ENCODE measurements at places on chromosomes 13 and 19.

DNA sequence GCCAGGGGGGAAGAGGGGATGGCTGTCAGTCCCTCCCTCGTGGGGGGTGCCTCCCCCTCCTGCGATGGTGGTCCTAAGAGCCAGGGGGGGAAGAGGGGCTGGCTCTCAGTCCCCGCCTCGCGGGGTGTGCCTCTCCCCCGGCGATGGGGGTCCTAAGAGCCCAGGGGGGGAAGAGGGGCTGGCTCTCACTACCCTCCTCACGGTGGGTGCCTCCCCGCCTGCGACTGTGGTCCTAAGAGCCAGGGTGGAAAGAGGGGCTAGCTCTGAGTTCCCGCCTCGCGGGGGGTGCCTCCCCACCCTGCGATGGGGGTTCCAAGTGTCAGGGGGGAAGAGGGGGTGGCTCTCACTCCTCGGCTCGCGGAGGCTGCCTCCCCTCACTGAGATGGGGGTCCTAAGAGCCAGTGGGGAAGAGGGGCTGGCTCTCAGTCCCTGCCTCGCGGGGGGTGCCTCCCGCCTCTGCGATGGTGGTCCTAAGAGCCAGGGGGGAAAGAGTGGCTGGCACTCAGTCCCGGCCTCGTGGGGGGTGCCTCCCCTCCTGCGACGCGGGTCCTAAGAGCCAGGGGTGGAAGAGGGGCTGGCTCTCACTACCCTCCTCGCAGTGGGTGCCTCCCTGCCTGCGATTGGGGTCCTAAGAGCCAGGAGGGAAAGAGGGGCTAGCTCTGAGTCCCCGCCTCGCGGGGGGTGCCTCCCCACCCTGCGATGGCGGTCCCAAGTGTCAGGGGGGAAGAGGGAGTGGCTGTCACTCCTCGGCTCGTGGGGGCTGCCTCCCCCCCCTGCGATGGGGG, 2325.6 kb upstream of the PCDH20 start:
- H3K36me3 ChIP-seq, result no peaks in the 10 kb centered on the region
- no peak overlapping the region for H3K4me3 ChIP-seq
- no peak overlapping the region for H3K27ac ChIP-seq
- no peaks in the 10 kb centered on the region for H3K27me3 ChIP-seq
- DNase-seq, result no peak

- H3K36me3 ChIP-seq, result no peaks in the 10 kb centered on the region
- no peak for DNase-seq
- H3K27me3 ChIP-seq, result no peaks in the 10 kb centered on the region
- no peak overlapping the region for H3K27ac ChIP-seq
Observed at GRCh38 chr13:43005460-43006236, 13.6 kb upstream of the EPSTI1 start.

DNA sequence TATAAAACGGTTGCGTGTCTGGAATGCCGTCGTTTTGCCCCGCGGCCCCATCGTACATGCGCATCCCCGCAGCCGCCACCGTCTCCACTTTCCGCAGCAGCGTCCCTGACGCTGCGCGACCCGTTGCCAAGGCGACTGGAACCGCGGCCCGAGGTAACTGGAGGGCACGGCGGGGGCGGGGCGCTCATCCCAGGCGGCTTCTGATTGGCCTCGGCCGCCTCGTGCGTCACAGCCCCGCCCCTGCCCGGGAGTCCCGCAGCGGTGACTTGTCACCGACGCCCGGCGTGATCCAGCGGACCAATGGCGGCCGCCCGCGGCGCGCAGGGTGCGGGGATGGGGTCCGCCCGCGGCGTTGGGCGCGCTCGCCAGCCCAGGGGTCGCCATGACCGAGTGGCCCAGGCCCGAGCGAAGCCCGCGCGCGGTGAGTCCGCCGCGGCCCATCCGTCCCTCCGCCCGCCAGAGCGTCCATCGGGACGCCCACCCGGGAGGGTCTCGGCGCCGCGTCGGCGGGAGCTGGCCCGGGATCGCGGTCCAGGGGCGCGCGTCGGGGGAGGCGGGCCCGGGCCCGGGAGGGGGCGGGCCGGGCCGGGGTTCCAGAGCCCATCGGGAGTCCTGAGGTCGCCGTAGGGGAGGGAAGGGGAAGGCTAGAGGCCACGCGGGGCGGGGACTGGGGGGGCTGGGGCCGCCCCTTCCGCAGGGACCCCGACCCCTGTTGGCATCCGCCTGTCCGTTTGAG, at the start of gene ZSCAN1:
Gene ZSCAN1, plus strand, starts transcription at position 285 of the 736 bp plus-strand sequence. CDS start 3,812 bp downstream, outside the sequence.
- peak within 1 kb of the TSS; percentile 60 for H3K4me3 ChIP-seq
- DNase-seq, result no peak
- no peaks in the 10 kb centered on the region for H3K27me3 ChIP-seq

DNA sequence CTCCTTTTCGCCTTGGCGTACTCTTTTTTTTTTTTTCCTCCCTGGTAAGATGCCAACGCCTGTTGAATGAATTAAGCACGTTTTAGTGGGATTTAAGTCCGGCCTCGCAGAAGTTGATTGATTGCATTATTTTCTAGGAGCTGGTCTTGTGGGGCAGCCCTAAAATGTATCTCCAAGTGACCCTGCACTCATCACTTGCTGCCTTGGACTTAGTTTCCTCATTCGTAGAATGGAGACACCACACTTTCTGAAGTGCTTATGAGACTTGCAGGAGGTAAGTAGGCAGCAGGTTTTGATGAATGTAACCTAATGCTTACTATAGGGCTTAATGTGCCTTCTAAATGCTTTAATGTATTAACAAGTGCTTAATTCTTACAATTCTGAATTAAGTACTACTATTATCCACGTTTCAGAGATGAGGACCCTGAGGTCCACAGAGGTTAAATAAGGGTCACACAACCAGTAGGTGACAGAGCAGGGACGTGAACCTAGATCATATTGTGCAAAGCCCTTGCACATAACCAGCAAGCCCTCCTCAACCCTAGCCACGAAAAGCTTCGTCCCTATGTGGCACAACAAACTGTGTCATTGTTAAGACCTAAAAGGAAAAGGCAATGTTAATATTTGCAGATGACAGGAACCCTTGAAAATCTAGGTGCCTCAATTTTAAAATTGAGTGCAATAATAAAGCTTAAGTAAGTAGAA, 514 bp upstream of the ARGLU1 start:
- H3K4me1 ChIP-seq, result peaks cover 10% of the 10 kb centered on the region
- H3K36me3 ChIP-seq, result no peaks in the 10 kb centered on the region
- no peaks in the 10 kb centered on the region for H3K27me3 ChIP-seq
- DNase-seq, result no peak
- peak overlapping the region; percentile 96 for H3K4me3 ChIP-seq

DNA sequence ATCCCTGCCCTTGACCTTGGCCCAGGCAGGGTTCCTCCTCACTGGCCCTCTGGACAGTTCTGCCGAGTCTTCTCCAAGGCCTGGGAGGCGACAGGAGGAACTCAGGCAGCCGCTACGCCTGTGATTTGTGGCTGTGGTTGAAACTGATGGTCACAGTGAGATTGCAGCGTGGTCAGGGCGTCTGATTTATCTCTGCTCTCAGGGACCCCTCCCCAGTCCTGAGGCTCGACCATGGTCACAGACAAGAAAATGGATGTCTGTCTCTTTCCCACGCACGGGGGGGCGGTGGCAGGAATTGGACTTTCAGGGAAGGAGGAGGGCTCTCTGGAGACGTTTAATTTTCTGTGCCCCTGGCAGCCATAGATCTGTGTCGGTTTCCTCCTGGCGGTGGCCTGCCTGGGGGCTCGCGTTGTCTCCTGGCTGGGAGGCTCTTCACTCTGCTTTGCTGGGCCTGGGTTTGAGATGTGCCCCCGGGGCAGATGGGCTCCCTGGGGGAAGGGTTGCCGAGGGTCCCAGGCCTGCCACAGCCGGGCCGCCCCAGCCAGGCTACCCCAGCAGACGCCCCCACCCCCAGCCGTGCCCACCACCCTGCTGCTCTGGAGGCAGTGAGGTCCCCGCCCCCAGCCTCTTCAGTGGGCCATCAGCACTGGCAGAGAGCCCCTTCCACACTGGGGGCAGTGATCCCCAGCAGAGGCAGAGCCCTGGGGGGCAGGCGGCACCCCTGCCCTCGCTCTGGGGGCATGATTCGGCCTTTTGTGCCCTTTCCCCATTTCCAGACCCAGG, 167.4 kb downstream of the KDM4B start:
- peaks cover 3% of the 10 kb centered on the region for H3K4me1 ChIP-seq
- H3K36me3 ChIP-seq, result peaks cover 97% of the 10 kb centered on the region
- H3K4me3 ChIP-seq, result no peak overlapping the region
- no peaks in the 10 kb centered on the region for H3K27me3 ChIP-seq

- H3K27me3 ChIP-seq, result no peaks in the 10 kb centered on the region
- DNase-seq, result no peak
- no peaks in the 10 kb centered on the region for H3K36me3 ChIP-seq
- H3K4me3 ChIP-seq, result no peak overlapping the region
Observed at GRCh38 chr19:48837051-48837524, 797 bp upstream of the HSD17B14 start.

DNA sequence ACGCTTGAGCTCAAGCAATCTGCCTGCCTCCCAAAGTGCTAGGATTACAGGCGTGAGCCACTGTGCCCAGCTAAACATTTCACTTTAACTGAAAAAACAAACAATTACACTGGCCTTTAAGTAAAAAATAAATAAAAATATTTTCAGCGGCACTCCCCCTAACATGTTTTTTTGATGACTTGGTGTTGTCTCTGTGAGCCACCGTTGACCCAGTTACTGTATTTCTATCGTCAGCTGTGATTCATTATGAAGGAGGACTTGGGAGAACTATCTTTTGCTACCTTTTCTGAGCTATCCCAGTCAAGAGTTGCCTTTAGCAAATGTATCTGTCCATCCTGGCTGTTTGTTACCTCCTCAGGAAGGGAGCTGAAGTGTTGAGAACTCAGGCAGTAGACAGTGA, 18.5 kb upstream of the C19orf33 start:
- no peak for DNase-seq
- H3K27me3 ChIP-seq, result no peaks in the 10 kb centered on the region
- H3K36me3 ChIP-seq, result peaks cover 20% of the 10 kb centered on the region
- no peak overlapping the region for H3K4me3 ChIP-seq

DNA sequence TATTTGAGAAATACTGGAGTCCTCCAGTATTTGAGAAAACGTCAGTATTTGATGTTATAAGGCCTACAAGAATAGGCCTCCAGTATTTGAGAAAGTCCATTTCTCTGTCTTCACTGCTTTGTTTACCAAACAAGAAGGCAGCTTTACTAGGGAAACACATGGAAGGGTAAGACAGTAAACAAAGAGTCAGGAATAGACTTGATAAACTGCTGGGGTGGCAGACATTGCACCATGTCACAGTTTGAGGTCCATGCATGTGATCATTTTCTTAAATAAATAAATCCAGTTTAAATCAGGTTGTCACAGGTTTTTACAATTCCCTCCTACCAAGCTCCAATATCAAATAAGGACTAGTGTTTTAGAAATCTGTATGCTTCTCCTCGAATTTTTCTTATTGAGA, 1431.0 kb upstream of the SPRY2 start:
- H3K27me3 ChIP-seq, result no peaks in the 10 kb centered on the region
- no peak for DNase-seq
- H3K27ac ChIP-seq, result no peak overlapping the region
- no peaks in the 10 kb centered on the region for H3K4me1 ChIP-seq
- H3K4me3 ChIP-seq, result no peak overlapping the region

- no peak overlapping the region for H3K4me3 ChIP-seq
- H3K27ac ChIP-seq, result peak overlapping the region; percentile 36
- H3K4me1 ChIP-seq, result peaks cover 81% of the 10 kb centered on the region
- no peak for DNase-seq
Observed at GRCh38 chr19:8449830-8450229, 5.1 kb downstream of the HNRNPM start.

GRCh38 chr13:87207280-87208003, 463.7 kb upstream of the SLITRK5 start:
- no peaks in the 10 kb centered on the region for H3K4me1 ChIP-seq
- H3K27ac ChIP-seq, result no peak overlapping the region
- no peak for DNase-seq
- H3K27me3 ChIP-seq, result no peaks in the 10 kb centered on the region

DNA sequence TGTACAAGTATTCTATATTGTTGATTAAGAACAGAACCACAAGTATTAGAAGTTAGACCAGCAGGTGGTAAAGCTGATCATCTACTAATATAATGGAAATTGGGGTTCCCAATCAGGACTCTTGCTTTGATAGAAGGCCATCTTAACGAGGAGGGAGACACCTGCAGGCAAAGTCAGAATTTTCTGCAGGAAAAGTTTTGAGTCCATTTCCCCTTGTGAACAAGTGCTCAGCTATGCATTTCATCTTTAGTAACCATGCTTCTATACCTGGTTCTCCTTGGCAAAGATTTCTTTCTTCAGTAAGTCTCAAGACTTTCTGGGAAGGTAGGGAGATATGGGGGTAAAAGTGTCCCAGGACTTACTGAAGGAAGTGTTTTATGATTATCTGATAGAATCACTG, 36.1 kb upstream of the USPL1 start:
- no peak overlapping the region for H3K4me3 ChIP-seq
- H3K4me1 ChIP-seq, result no peaks in the 10 kb centered on the region
- no peak for DNase-seq
- H3K36me3 ChIP-seq, result no peaks in the 10 kb centered on the region

GRCh38 chr19:28899703-28900102, 313.2 kb downstream of the UQCRFS1 start:
- no peaks in the 10 kb centered on the region for H3K4me1 ChIP-seq
- no peak for DNase-seq
- no peaks in the 10 kb centered on the region for H3K36me3 ChIP-seq
- no peak overlapping the region for H3K27ac ChIP-seq
- H3K27me3 ChIP-seq, result no peaks in the 10 kb centered on the region

DNA sequence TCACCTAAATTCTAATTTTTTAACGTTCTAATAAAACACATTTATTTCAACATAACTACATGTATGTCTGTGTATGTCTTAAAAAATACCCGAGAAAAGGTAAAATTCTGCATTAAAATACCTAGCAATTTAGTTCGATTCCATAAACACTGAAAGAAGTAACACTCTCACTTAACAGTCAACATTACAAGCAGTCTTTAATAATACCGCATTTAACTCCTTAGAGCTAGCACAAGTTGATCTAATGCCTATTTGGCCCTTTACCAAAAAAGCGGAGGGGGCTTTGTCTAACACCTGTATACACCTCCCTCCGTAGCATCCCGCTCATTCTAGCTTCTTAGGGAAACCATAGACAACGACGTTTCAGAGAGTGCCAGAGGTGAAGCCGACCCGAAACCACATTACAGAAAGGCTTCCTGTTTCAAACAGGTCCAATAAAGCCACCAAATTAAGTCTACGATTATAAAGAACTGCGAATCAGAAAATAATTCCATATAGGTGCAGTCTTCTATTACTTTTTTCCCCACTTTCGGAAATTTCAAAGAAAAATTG, 1.2 kb downstream of the SPART start:
- no peak for DNase-seq
- H3K27me3 ChIP-seq, result no peaks in the 10 kb centered on the region
- no peaks in the 10 kb centered on the region for H3K36me3 ChIP-seq
- H3K4me1 ChIP-seq, result peaks cover 37% of the 10 kb centered on the region
- H3K4me3 ChIP-seq, result peak overlapping the region; percentile 69

DNA sequence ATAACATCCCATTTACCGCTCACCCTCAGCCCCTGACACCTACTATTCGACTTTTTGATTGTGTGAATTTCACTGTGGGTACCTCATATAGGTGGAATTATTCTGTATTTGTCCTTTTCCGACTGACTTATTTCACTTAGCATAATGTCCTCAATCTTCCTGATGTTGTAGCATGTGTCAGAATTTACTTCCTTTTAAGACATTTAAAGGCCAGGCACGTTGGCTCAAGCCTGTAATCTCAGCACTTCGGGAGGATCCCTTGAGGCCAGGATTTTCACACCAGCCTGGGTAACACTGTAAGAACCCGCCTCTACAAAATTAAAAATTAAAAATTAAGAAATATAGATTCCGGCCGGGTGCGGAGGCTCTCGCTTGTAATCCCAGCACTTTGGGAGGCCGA, 13.0 kb downstream of the ZNF490 start:
- H3K27ac ChIP-seq, result no peak overlapping the region
- peaks cover 3% of the 10 kb centered on the region for H3K36me3 ChIP-seq
- no peak for DNase-seq
- H3K27me3 ChIP-seq, result no peaks in the 10 kb centered on the region
- no peaks in the 10 kb centered on the region for H3K4me1 ChIP-seq

GRCh38 chr19:7159105-7159933, 89.8 kb downstream of the ZNF557 start:
- H3K27me3 ChIP-seq, result no peaks in the 10 kb centered on the region
- peak overlapping the region; percentile 30 for H3K27ac ChIP-seq
- no peaks in the 10 kb centered on the region for H3K36me3 ChIP-seq
- H3K4me3 ChIP-seq, result no peak overlapping the region
- DNase-seq, result no peak

Data from esophagus squamous epithelium (tissue), 5 donors.